Foreskin fibroblast (primary cell): ENCODE measurements at places on chromosomes 2 and 18.

- DNase-seq, result peak; percentile 27
Measured at GRCh38 chr18:10453261-10453805, 1.1 kb upstream of the APCDD1 start.

GRCh38 chr2:71499691-71500090 lies 46.3 kb downstream of the DYSF start:
- no peak for DNase-seq

- no peak for DNase-seq
Measured at GRCh38 chr2:58702302-58702885, 461.3 kb upstream of the FANCL start.

- DNase-seq, result no peak
Measured at GRCh38 chr2:71965530-71965929, 182.1 kb downstream of the CYP26B1 start.
